ENCODE measurements at places on chromosomes 4 and X.

GRCh38 chr4:129232589-129233337, 136.8 kb downstream of the C4orf33 start:
- no peak for DNase-seq

DNA sequence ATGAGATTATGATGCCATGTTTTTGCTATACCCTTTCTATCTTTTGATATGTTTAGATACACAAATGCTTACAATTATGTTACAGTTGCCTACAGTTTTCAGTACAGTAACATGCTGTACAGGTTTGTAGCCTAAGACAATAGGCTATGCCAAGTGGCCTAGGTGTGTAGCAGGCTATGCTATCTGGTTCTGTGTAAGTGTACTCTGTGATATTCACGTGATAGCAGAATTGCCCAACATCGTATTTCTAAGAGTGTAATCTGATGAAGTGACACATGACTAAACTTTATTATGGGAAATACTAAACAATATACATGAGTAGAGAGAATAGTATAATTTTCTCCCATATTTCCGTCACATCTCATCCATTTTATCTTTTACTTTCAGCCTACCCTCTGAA, 97.0 kb downstream of the CLDN22 start:
- DNase-seq = no peak

DNA sequence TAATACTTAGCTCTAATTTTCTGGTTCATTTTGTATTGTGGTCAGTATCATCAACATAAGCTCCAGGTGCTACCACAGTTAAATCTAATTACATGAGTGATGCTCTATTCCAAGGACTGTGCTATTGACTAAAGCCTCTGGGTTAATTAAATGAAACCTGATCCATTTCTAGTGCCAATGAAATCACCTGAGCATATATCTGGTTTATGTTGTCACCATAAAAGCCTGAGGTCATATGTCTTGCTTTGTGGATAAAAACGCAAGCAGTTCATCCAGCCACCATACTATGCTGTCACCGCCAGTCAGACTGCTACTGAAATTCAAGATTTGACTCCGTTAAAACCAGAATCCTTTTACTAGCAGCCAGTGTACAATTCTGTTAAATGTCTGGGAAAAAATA, 64.2 kb upstream of the ZNF518B start:
- no peak for DNase-seq

DNA sequence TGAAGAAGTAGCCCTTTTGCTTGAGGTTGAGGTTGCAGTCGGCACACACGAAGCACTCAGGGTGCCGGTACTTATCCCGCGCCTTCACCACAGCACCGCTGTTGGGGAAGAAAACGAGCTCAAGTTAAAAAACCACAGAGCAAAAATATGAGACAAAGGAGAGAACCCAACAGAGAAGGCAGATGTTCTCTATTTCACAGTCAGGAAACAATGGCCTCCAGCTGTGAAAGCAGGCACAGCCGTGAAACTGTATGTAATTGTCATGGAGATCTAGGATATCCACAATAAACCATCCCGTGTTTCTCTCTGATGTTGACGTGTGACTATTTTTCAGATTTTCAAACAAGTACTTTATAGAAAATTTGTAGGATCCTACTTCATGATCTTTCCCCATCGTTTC, 30.9 kb upstream of the CCDC110 start:
- DNase-seq = no peak

DNA sequence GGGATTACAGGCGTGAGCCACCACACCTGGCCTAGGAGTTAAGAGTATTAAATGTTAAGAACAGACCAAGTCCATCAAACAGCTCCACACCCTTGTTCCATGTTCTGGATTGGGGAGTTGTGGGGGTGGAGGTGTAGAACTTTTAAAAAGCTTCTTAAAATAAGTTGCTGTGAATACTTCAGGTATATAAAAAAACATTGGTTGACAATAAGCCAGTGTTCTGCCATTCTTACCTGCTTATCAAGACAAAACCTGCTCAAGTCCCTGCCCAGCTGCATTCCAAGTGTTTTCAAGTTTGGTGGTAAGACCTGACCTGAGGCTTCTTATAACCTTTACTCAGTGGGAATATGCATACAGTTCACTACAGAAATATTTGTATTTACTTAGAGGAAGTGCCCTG, 6.4 kb downstream of the RBM3 start:
- no peak for DNase-seq

DNA sequence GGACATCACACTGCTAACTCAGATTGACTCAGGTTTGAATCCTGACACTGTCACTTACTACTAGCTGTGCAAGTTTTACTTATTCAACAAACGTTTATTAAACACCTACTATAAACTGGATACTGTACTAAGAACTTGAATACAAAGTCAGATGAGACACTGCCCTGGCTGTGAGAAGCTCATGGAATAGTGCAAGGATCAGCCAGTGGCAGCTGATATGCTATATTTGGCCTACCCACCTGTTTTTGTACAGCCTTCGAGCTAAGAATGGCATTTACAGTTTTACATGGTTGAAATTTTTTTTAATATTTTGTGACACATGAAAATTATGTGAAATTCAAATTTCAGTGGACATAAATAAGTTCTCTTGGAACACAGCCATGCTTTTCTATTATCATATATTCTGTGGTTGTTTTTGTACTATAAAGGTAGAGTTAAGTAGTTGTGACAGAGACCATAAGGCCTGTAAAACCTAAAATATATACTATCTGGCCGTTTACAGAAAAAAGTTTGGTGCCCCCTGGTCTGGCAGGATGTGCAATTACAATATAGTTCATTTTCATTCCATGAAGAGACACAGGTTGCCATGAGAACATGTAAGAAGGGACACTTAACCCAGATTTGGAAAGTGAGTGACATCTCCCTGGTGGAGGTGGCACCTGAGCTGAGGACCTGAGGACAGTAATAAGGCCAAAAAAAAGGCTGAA, 3.4 kb upstream of the SEC24D start:
- no peak for DNase-seq

- DNase-seq = no peak
These were observed 193.4 kb downstream of the PRDM5 start for GRCh38 chr4:120728892-120729675.

GRCh38 chrX:153725832-153726285, 1.2 kb downstream of the ABCD1 start:
- DNase-seq = no peak

DNA sequence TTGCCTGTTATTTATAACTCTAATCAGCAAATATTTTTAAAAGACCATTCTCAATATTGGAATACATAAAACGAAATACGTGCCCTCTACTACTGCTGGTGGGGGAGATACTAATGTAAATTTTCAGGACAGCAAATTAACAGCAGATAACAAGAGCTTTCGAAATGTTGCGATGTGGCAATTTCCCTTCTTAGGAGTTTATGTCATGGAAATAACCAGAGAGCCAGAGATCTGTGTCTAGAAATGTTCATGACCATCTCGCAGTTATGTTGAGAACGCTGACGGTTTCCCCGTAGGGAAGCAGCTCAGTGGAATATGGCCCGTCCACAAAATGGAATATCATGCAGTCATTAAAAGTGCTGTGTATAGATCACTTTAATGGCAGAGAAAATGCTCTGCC, 238.4 kb upstream of the PSAPL1 start:
- no peak for DNase-seq

DNA sequence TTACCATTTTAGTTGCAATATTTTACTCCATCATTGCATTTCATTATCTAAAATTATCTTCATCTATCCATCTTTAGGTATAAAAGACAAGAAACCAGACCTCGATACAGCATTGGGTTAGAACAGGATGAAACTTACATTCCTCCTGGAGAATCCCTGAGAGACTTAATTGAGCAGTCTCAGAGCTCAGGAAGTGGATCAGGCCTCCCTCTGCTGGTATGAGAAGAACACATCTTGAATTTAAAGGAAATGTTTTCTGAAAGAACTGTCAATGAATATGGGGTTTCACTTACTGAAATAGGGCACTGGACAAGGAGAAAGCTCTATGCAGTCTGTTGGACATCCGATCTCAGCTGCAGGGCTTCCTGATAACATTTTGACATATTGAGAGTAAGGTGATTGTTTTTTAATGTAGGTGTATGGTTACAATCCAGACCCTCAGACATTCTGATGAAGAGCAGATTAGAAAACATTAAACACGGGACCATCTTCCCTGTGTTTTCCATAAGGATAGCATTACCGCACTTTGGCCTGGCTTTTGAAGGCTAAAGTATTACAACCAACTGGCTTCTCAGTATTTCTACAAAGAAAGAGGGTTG, 367.2 kb downstream of the BMPR1B start:
- DNase-seq = no peak

Measured in stimulated activated CD4-positive, alpha-beta T cell treated with anti-CD3 and anti-CD28 coated beads, Interleukin-2, amount 100 ng/mL, for 4 hours (primary cell).